ENCODE measurements at places on chromosomes 11 and 22.

DNA sequence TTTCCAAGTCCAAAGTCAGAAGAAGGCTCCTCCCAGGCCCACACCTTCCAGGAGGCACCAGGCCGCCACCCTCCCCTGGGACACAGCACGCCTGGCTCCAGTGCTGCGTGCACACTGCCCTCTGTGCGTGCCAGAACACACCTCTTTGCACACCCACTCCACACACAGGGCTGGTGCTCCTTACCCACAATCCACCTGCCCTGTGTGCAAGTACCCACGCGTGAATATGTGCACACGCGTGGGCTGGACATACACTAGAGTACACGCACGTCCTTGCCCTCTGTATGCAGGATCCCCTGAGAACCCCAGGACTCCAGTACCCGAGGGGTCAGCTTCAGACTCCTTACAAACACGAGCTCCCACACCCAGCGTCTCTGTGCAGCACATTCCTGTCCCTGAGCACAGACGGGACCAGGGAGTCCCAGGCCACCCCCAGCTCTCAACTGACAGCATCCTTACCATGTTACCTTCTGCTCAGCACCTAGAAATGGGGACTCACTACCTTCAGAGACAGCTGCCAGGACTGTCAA lies 2.8 kb downstream of the DUSP8 start:
- no peak for DNase-seq

- no peak for DNase-seq
Measured at GRCh38 chr11:36441610-36442208, 68.4 kb downstream of the TRAF6 start.

DNA sequence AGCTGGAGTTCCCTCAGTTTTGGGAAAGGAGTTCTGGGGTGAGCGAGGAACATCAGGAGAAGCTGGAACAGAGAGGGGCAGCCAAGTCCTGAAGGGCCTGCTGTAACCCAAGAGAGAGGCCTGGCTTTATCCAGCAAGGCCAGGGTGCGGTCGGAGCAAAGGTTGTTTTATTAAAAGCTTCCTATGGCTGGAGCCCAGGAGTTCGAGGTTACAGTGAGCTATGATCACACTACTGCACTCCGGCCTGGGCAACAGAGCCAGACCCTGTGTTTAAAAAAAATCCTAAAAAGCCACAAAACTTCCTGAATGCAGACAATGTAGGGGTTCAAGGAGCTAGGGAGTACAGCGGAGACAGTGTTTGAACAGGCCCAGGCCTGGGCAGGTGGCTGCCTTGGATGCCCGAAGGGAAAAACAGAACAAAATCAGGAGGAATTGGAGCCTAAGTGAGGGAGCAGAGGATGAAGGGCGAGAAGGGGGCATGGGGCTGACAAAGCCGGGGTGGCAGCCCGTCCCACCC lies 22.2 kb upstream of the MALAT1 start:
- no peak for DNase-seq

DNA sequence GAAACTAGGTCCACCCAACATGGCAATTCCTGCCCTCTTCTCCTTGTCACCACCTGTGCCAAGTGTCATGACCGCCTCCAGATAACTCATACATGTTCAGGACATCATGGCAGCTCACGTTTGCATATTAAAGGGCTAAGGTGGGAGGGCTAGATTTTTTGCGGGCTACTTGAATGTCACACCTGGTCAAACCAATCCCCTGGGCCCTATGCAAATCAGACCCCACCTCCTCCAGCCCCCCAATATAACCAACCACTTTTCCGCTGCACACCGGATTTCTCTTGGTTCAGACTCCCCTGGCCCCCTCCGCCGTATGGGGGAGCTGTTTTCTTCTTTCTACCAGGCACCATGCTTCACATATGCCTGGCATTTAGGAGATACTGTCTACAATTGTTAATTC lies 12.6 kb downstream of the UPB1 start:
- DNase-seq = no peak

DNA sequence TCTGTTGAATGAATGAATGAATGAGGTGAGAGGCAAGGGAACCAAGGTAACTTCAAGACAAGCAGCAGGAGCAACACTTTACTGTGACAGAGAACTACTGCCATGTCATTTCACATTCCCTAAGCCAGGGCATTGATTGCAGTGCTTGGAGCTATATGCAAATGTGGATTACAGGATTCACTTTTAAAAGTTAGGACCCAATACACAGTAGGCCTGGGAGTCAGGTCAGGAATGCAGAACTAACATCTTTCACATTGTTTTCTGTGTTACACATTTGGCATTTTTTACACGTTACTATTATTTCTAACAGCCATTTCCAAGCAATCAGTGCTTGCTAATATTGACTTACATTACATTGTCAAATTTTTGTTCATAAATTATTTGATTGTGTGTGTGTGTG lies 26.2 kb upstream of the ME3 start:
- no peak for DNase-seq

DNA sequence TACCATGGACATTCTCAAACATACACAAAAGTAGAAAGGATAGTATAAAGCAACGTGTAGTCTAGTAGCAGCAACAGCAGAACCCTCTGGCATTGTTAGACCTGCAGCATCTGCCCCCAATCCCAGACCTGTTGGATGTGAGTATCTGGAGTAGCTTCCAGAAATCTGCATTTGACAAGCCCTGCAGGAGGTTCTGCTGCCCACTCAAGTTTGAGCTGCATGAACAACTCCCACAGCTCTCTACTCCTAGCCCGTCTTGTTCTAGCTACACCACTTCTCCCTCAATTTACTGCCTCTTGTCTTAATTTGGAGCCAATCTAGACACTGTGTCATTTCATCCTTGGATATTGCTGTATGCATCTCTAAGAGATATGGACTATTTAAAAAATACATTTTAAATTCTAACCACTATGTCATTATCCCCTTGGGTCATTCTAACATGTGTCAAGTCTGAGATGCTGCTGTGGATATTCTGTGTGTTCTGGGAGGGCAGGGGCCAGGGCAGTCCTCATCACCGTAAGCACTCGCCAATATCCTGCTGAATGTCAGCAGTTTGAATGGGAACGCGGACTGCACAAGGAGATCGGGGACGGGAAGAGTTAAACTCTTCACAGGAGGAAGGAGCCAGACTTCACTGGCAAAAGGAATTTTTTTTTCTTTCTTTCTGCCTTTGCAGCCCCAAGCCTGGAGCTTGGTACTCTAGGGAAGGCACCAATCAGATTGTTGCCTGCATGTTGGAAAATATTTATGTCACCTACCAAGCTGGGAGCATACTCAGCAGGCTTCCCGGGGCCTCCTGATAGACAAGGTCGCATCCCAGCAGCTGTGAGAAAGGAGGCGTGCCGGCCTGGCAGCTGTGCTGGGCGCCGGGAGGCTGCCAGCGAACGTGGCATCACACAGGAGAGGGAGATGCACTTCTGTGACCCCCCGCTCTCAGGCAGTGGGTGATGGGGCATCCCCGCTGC lies 429.0 kb downstream of the MIAT start:
- peak; percentile 50 for DNase-seq

- DNase-seq = peak; percentile 38
Measured at GRCh38 chr22:49232319-49233067, 595.2 kb downstream of the BRD1 start.

GRCh38 chr11:69611548-69612526 lies 29.1 kb upstream of the CCND1 start:
- DNase-seq = no peak

DNA sequence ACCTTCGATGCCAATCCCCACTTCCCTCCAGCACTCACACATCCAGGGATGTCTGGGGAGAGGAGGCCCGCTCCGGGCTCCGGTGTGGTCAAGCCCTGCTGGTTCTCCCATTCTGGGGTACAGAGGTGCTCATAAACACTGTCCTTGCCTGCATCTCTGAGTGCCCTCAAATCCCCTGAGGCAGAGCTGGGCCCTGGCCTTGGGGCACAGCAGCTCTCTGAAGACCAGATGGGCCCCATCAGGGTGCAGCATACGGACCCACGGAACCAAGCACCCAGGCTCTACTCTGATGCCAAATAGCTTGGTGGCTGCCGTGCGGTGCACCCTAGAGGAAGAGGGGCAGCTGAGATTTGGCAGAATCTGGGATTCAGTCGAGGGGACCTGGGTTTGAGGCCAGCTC lies 35.7 kb upstream of the NNMT start:
- no peak for DNase-seq

GRCh38 chr11:124276081-124276480 lies 19.9 kb downstream of the OR8G5 start:
- DNase-seq = no peak

DNA sequence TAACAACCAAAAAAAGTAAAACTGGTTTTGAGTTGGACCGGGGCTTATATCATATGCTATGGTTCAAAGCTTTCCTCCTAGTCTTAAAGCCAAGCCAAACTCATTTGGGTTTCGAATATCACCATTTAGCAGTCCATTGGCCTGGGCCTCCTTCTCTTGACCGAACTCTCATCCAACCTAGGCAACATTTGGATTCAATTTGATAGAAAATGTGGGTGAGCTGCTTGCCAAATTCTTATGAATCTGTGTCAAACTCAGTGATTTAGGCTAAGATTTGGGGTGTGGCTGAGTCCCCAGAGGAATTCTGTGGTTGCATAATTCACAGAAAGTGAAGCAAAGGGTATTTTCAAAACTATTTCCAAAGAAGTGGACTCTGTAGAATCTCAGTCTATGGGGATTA lies 83.7 kb downstream of the BLID start:
- no peak for DNase-seq

DNA sequence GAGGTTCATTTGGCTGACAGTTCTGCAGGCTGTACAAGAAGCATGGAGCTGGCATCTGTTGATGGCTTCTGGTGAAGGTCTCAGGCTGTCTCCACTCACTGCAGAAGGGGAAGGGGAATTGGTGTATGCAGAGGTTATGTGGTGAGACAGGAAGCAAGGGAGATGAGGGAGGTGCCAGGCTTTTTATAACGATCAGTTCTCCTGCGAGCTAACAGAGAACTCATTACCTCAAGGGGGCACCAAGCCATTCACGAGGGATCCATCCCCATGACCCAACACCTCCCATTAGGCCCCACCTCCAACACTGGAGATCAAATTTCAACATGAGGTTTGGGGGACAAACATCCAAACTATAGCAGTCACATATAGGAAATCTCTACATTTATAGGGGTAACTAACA lies 38.7 kb upstream of the E2F8 start:
- no peak for DNase-seq

GRCh38 chr11:20192151-20192550 lies 31.9 kb upstream of the DBX1 start:
- DNase-seq = no peak

DNA sequence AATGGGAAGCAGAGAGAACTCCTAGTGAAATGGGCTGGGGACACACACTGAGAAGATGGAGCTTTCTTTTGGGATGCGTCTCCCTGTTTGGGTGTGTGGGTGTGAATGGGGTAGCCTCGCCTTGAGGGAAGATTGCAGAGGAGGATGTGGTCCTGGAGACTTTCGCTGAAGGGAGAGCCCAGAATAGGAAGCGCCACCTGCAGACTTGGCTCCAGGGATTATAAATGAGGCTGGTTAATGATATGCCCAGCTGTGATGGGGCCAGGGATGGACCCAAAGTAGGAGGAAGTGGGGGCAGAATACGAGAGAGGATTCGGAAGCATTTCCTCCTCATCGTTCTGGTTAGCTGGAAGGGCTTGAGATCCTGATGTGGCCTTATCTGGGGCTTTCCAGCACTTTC lies 13.7 kb downstream of the RELT start:
- DNase-seq = peak; percentile 9

DNA sequence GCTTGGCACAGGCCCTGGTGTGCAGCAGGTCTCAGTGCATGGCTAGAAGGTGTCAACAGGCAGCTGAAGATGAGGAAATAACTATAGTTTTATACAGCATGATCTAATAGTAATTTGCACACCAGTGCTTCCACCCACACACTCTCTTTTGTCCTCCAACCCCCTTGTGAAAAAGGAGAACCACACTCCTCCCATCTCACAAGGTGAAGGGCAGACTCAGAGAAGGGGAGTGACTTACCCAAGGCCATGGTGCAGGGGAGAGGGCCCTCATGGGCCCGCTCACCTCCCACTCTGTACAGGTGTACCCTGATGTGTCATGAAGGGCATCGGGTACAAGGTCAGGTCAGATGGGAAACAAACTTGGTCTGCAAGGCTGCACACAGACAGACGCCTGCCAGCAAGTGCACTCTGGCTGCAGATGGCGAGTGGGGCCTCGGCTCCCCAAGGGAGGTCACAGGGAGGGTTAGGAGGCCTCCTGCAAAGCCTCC lies 53.4 kb downstream of the DGCR2 start:
- no peak for DNase-seq

- no peak for DNase-seq
Measured at GRCh38 chr11:45879803-45880686, 5.4 kb upstream of the MAPK8IP1 start.

- DNase-seq = no peak
Measured at GRCh38 chr22:38138961-38139360, 28.5 kb upstream of the BAIAP2L2 start.

DNA sequence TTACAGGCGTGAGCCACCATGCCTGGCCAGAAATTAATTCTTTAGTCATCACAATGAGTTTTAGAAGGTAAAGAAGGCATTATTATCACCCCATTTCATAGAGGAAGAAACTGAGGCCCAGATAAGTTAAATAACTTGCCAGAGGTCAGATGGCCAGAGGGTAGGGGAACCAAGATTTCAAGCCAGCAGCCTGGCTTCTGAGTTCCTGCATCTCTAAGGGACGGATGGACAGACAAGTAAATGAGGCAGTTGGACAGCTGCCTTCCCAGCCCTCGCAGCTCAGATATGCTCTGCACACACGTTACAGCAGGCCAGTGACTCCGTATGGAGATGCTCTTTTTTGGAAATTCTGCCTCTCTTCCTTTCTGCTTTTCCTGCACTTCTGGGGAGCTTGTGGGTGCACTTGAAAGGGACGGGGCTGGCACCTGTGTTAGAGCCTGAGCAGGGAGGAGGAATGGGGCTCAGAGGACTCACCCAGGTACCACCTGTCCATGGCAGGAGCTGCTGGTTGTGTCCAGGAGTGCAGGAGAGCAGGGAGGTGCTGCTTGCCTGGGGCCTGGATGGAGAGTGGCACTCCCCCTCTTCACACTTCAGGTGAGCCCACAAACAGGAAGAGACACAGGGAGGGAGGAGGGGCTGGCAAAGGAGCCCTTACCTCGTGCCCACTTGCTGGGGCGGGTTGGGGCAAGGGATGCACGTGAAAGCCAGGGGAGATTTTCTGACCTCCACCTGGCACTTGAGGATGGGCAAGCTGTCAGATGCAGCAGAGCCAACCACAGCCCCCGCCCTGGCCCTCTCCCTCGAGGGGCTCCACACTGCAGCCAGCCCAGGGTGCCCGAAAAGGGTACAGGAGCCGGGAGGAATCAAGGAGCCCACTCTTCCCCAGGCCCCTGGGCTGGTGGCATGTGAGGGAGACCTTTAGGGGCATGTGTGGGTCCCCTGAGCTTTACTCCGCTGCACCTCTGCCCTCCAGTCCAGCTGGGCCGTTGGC lies 3.3 kb upstream of the FXYD2 start:
- DNase-seq = no peak
